Endothelial cell of umbilical vein (primary cell): ENCODE measurements at places on chromosomes 7 and 10.
A peak's percentile ranks its signal among the peaks of the same experiment; 100 is the strongest.

GRCh38 chr7:148191391-148192065 is 399.0 kb upstream of the C7orf33 start:
- H3K36me3 ChIP-seq: no peaks in the 10 kb centered on the region
- H3K27me3 ChIP-seq: no peaks in the 10 kb centered on the region
- no peak overlapping the region for H3K27ac ChIP-seq
- no peak for DNase-seq

- no peak overlapping the region for H3K27ac ChIP-seq
- no peak for DNase-seq
- H3K36me3 ChIP-seq: no peaks in the 10 kb centered on the region
- peaks cover 72% of the 10 kb centered on the region for H3K27me3 ChIP-seq
Measured at GRCh38 chr7:128268233-128268632, 27.2 kb downstream of the LEP start.

GRCh38 chr10:108362961-108363360 is 1198.5 kb upstream of the SORCS1 start:
- no peaks in the 10 kb centered on the region for H3K27me3 ChIP-seq
- no peaks in the 10 kb centered on the region for H3K4me1 ChIP-seq
- DNase-seq: no peak
- no peaks in the 10 kb centered on the region for H3K36me3 ChIP-seq
- no peak overlapping the region for H3K27ac ChIP-seq

GRCh38 chr7:114650491-114650890 is 235.9 kb downstream of the FOXP2 start:
- H3K4me1 ChIP-seq: no peaks in the 10 kb centered on the region
- H3K27ac ChIP-seq: no peak overlapping the region
- no peaks in the 10 kb centered on the region for H3K27me3 ChIP-seq
- no peaks in the 10 kb centered on the region for H3K36me3 ChIP-seq
- DNase-seq: no peak

DNA sequence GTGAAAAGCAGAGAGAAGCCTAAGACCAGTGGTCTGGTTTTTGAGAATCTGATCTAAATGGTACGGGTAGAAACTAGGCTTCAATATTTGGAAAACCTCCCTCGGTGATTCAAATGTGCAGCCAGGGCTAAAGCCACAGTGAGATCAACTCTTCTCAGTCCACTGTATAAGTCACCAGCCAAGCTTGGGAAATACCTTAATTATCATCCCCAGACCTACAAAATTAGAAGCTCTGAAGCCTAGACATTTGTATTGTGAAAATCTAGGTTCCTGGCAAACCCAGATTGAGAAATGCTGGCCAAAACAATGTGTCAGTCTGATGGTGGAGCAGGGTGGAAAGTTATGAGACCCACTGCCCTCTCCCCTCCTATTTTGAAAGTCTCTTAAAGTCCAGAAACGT is 131.7 kb downstream of the DGKI start:
- no peak overlapping the region for H3K4me3 ChIP-seq
- no peak overlapping the region for H3K27ac ChIP-seq
- no peak for DNase-seq

DNA sequence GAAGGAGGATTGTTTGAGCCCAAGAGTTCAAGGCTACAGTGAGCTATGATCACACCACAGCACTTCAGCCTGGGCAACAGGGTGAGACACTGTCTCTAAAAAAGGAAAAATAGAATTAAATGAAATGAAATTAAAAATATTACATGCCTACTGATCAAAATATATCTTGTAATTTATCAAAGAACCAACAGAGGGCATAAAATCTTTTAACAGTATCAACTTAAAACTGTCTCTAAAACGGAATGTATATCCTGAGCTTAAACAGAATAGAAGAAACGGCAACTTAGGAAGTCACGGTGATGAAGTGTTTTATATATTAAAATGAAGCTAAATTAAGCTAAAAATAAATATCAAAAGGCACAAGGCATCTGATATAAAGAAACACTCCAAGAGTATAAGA is 78.8 kb downstream of the MTPAP start:
- DNase-seq: peak; percentile 29
- H3K36me3 ChIP-seq: no peaks in the 10 kb centered on the region
- H3K4me1 ChIP-seq: no peaks in the 10 kb centered on the region
- no peak overlapping the region for H3K4me3 ChIP-seq
- peaks cover 15% of the 10 kb centered on the region for H3K27me3 ChIP-seq
- no peak overlapping the region for H3K27ac ChIP-seq
